ENCODE measurements at places on chromosomes 7 and 10. TPM values are rescaled to one million over a fixed set of nuclear protein-coding genes. Genes with fewer than 3 reads are reported as not detected.

The MAGI2 gene
- total RNA-seq, result 1.4 TPM

The RBP4 gene
- not detected for total RNA-seq

The AS3MT gene
- 1.3 TPM for total RNA-seq

The ARMS2 gene
- total RNA-seq, result not detected

The ABCC2 gene
- 13.2 TPM for total RNA-seq

The TRIM4 gene
- 19.4 TPM for total RNA-seq

The SUN3 gene
- not detected for total RNA-seq

The C1GALT1 gene
- 44.9 TPM for total RNA-seq

The NUTM2E gene
- not detected for total RNA-seq

The SORBS1 gene
- 2.1 TPM for total RNA-seq

The SKIDA1 gene
- total RNA-seq, result 0.48 TPM

The EVX1 gene
- total RNA-seq, result not detected

The SFMBT2 gene
- total RNA-seq, result 0.20 TPM

The CH25H gene
- 0.49 TPM for total RNA-seq

The AOAH gene
- not detected for total RNA-seq

The CLRN3 gene
- not detected for total RNA-seq

The BRI3 gene
- total RNA-seq, result 74.1 TPM

The HOXA7 gene
- 19.7 TPM for total RNA-seq

The HHEX gene
- 0.60 TPM for total RNA-seq

The DNAJC30 gene
- 2.5 TPM for total RNA-seq

The PRSS37 gene
- not detected for total RNA-seq

The SPDYE3 gene
- not detected for total RNA-seq

All from RPMI7951 (cell line).